GM12878 (cell line): ENCODE measurements at places on chromosomes 5 and 9. TPM values are rescaled to one million over a fixed set of nuclear protein-coding genes. Genes with fewer than 3 reads are reported as not detected.

GRCh38 chr5:80219391-80219790, 36.5 kb downstream of the SERINC5 start:
- no peak overlapping the region for H3K4me3 ChIP-seq
- DNase-seq = no peak
- H3K27me3 ChIP-seq = no peaks in the 10 kb centered on the region
- no peaks in the 10 kb centered on the region for H3K4me1 ChIP-seq

Gene HTR1A
- total RNA-seq = not detected in 2 replicates

GRCh38 chr9:14275331-14275730, 38.6 kb downstream of the NFIB start:
- H3K27me3 ChIP-seq = no peaks in the 10 kb centered on the region
- no peaks in the 10 kb centered on the region for H3K36me3 ChIP-seq
- no peaks in the 10 kb centered on the region for H3K4me1 ChIP-seq
- H3K27ac ChIP-seq = no peak overlapping the region
- no peak overlapping the region for H3K4me3 ChIP-seq

DNA sequence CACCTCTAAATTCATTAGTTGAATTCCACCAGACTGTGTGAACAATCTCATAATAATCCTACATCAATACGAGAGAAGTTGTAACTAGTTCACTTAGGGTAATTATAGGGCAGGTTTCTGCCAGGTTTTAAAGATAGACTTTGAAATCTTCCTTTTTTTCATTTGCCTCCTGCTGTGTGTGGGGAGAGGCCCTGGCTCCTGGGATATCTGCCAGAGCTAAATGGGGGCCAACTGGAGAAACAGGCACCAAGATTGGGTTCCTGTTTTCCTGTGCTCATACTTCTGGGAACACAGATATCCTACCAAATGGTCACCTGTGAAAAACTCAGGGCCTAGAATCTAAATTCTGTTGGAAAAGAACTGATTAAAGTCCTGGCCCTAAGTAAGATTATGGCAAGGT, 42.3 kb downstream of the SH3RF2 start:
- no peaks in the 10 kb centered on the region for H3K4me1 ChIP-seq
- no peak overlapping the region for H3K4me3 ChIP-seq
- no peaks in the 10 kb centered on the region; the same call in 1 of the 2 replicates for H3K27me3 ChIP-seq
- no peak for DNase-seq
